ENCODE measurements at places on chromosomes 12 and 14.

GRCh38 chr12:122022393-122023338 lies 982 bp downstream of the BCL7A start:
- DNase-seq = no peak

GRCh38 chr12:51517800-51518199 lies 73.2 kb upstream of the SCN8A start:
- no peak for DNase-seq

DNA sequence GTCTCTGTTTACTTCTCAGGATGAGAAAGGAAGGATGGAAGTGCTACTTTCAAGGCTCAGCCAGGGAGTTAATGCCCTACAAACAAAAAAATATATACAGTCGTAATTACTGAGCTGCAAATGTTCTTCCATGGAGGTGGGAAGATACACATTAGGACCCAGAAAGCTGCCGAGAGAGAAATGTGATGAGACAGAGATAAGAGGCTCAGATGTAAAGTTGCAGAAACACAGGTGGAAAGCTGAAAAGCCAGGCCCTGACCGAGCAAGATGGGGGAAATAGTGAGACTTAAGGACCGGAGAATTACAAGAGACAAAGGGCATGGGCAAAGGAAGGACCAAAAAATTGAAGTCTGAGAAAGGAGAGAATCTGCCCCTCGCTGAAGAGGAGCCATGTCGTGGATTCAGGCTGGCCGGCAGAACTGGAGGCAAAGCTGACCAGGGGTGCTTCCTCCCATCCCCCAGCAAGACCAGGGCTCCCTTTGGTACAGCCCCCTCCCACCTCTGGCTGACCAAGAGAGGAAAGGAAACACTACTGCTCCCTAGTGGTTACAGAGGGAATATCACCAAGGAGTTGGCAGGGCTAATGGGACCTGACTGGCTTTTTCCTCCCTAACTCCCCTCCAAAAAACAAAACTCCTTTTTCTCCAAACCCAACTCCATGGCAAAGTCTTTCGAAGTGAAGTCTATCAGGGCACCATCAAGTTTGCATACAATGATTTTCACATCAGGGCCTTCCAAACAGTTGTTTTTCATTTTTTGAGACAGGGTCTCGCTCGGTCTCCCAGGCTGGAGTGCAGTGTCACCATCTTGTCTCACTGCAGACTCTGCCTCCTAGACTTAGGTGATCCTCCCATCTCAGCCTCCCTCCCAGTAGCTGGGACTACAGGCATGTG lies 12.1 kb downstream of the ZFHX2 start:
- no peak for DNase-seq

DNA sequence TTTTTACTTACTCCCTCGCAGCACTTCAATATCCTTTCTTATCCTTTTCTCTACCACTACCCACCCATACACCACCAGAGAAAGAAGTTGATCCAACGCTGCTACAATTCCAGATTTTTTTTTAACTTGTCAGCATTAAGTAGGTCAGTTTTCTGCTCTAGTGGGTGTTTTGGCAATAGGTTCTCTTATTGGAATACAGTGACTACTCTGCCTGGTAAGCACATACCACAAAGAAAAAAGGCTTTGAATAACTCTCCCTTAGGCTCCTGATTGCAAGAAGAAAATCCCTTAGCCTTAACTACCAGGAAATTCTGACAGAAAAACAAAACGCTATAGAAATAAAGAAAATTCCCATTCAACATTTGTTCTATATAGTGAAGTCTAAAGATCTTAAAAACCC lies 72.0 kb downstream of the NUMB start:
- no peak for DNase-seq

- DNase-seq = no peak
Measured at GRCh38 chr12:41466802-41467201, 278.7 kb downstream of the PDZRN4 start.

DNA sequence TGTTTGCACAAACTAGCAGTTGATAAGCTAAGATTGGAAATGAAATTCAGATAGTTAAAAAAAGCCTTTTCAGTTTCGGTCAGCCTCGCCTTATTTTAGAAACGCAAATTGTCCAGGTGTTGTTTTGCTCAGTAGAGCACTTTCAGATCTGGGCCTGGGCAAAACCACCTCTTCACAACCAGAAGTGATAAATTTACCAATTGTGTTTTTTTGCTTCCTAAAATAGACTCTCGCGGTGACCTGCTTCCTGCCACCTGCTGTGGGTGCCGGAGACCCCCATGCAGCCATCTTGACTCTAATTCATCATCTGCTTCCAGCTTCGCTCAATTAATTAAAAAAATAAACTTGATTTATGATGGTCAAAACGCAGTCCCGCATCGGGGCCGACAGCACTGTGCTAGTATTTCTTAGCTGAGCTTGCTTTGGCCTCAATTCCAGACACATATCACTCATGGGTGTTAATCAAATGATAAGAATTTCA lies 335.6 kb downstream of the TMEM121 start:
- no peak for DNase-seq

- no peak for DNase-seq
Measured at GRCh38 chr12:120784804-120785203, 59.2 kb downstream of the ACADS start.

GRCh38 chr14:58876608-58877007 lies 238.8 kb downstream of the DACT1 start:
- DNase-seq = no peak

- no peak for DNase-seq
Measured at GRCh38 chr14:31592631-31593030, 31.4 kb downstream of the NUBPL start.

DNA sequence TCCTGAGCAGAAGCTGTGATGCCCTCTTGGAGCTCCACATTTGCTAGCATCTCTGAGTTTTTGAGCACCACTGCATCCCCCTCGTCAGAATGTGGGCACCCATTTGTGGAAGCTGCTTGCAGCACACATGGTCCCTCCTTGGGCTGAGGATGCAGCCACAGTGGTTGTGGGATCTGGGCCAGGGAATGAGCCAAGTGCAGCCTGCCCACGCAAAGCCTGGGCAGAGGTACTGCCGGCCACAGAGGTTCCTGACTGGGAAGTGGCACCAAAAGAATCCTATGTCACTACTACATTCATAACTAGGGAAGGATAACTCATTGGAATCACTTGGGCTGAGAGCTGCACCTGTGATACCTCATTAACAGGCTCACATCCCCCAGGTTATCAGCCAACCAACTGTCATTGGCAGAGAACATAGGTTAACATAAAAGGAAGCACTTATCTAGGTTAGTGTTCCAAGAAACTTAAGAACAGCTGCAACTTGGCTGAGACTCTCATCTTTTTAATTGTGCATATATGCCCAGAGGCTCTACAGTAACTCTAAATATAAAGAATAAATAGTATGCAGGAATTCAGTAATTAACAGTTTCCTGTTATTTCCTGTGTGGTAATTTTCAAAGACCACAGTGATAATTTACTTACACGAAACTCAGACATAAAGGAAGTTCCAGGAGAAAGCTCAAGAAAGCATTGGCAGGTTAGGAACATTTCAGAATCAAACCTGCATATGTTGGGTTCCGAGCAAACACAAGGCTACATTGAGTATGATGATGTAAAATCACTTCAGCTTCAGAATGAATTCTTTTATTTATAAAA lies 145.3 kb downstream of the BCAT1 start:
- DNase-seq = no peak

DNA sequence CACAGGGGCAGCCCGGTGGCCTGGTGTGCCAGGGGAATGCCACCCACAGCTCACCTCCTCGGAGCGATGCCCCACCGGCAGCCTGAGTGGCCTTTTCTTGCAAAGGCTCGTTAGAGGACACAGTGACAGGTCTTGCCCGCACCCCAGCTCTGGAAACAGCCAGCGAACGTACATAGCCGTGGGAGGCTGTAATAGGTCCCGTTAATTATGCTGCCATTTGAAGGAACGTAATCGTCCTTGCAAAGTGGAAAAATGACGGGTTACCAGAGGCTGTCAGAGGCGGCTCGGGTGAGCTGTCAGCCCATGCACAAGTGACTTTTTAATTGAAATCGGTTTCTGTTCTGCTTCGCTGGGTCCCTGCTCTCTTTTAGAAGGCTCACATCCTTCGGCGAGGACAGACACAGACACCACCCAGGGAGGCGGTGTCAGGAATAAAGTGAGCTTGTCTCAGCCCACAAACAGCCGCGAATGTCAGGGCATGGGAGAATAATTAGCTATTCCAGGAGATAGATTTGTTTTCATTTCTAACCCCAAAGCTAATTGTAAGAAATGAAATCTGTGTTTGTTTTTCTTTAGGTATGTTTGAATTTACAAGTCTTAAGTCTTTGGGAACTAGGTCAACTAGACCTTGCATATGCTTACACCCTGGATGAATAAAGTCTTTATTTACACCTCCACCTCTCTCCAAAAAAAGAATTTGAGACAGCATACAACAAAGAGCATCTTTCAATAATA lies 77.2 kb upstream of the RFLNA start:
- DNase-seq = no peak

DNA sequence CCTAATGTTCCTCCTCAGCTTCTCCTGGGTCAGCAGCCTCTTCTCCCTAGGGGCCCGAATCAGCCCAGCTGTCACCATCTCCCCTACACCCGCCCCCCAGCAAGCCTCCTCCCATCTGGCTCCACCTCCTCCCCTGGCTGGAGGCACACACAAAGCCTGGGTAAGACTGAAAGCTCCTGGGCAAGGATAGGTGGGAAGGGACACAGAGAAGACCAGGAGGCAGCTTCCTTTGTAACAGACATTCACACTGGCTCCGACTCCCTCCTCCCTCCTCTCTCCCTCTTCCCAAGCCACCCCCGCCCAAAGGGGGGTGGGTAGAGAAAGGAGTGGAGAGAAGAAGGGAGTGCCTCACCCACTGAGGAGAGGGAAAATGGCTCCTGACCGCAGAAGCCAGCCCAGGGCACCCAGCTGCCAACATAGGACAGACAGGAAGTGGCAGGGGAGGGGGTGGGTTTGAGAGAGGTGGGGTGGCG lies 4.0 kb downstream of the CHD4 start:
- no peak for DNase-seq

- DNase-seq = no peak
Measured at GRCh38 chr12:95227818-95228356, 10.3 kb downstream of the VEZT start.

GRCh38 chr12:49236423-49236822 lies 28.5 kb upstream of the TUBA1C start:
- DNase-seq = no peak

DNA sequence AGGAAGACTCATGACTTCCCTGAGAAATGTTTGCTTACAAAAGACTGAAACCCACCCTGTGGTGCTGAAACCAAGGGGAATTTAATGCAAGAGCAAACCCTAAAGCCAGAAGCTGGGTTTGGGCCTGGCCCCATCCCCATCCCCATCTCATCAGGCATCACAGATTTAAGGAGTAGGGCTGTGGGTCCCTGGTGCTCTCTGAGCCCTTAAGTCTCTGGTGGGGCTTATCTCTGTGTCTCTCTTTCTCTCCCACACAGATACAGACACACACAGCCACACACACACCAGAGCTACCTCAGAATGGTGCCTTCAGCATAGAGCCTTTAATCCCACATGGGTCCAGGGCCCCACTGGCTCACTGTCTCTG lies 237.1 kb downstream of the SLC41A2 start:
- no peak for DNase-seq

GRCh38 chr12:15546102-15546701 lies 223.9 kb downstream of the PTPRO start:
- DNase-seq = no peak

- DNase-seq = no peak
Measured at GRCh38 chr12:96335270-96335669, 65.0 kb downstream of the CDK17 start.

DNA sequence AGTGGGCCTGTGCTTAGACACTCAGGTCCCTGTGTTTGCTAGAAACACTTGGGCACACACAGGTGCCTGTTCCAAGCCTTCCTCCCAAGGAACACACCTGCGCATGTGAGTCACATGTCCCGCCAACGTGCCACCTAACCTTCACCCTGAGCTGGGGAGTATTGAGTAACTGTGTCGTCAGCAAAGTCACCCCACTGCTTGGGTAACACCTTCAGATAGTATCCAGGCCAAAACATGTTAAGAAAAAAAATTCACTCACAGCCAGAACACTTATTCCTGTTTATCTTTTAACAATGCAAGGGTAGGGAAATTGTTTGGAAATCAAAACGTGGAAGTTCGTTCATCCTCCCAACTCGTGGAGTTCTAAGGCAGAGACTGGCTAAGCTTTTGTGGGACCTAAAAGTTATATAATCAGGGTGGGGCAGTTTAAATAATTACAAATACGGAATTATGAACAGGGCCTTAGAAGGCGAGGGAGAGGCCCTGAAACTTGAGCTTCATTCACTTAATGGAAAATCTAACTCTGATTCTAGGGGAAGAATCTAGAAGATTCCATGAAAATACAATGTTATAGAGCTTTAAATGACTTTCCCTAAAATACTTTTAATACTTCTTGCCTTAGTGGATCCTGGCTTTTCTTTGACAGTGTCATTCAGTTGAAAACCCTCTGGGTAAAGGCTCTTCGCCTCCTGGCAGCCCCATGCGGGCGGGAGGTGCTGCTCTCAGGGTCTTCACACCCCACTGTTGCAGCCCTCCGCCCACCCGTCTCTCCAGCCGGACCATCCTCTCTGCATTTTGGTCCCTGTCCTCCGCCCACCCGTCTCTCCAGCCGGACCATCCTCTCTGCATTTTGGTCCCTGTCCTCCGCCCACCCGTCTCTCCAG lies 30.3 kb upstream of the ADIPOR2 start:
- no peak for DNase-seq

DNA sequence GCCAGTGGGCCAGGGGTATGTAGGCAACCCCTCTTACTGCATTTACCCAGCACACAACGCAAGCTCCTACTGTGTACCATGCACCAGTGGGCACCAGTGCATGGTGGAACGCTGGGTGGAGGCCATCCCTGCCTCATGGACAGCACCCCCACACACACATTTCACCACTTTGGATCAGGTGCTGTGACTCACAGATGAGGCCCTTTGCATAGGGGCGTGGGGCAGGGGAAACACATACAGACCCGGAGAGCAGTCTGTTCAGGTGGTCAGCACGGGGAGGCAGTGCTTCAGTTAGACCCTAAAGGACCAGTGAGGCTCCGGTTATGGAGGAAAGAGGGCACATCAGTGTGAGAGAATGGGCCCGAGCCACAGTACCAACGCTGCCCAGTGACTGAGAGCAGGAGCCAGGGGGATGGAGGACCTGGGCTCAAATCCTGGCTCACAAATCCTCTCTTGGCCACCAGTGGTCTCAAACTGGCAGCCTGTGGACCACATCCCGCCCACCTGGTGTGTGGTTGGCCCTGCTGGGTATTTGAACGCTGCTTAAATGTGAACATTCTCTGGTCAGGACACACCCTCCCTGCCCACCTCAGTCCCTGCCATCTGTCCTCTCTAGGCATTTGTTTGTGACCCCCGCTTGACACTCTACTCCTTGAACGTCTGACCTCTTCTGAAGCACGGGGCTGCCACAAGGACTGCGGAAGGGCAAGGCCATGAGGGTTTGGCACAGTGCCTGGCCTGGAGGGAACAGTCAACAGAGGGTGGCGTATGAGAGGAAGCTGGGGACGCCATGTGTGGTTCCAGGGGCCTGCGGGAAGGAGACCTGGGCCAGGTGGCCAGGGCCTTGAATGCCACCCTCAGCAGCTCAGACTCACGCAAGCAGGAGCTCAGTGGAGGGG lies 46.7 kb downstream of the FAM222A start:
- no peak for DNase-seq

GRCh38 chr12:76020281-76020680 lies 11.3 kb downstream of the PHLDA1 start:
- DNase-seq = peak; percentile 57
